Brain pericyte (primary cell): ENCODE measurements at places on chromosomes 3 and 15.

DNA sequence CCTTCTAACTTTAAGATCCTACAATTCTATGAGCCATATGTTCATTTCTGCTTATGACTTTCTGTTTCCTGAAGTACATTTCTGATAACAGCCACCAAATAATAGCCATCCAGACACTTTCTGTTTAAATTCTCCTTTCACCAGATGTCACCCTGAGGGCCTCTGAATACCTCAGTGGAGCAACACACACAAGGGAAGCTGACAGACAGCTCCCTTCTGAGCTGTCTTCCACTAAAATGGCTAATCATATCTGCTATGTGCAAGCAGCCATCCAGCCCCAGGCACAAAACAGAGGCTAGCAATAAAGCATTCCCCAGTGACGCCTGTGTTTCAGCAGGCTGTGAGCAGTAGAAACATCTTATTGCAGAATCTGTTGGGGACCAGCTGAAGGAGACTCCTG lies 666.6 kb upstream of the UBE2E2 start:
- no peak for DNase-seq

- no peak for DNase-seq
These were observed 26.4 kb downstream of the TYRO3 start for GRCh38 chr15:41585127-41586047.

DNA sequence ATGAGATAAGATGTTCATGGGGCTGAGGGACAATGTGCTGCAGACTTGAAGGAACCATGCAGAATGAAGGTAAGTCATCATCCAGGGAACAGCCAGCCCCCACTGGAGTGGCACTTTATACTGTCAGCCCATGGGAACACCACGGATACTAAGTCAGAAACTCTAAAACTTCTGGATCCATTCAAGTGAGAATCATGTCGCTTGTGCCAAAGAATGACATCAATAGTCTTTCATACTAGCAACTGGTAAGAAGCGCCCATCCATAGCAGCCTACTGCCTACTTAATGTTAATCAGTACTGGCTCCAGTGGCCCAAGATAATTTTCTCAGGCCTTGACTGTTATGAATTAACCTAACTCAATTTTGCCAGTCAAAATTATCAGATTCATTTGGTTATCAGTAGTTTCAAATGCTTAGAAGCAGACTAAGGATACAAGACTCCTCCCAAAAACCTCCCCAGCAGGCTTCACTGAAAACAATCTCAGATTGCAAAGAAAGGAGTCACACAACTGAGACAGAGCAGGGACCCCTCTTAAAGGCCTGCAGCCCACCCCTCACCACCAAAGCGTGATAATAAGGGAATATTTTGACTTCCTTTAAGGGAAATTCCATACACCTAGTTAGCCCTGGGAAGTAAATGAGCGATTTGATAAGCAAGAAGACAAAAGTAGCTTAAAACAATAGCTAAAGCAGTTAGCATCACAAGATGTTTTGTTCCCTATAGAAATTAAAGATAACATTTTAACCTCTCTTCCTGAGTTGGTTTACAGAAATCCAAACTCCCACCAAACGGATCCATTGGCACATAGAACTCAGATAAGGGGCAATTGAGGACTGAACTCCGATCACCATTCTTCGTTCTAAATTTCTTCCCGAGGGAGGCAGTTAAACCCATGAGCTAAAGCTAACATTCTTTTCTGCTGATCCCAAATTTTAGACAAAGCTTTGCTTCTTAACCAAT lies 98.8 kb downstream of the TGFBR2 start:
- no peak for DNase-seq

DNA sequence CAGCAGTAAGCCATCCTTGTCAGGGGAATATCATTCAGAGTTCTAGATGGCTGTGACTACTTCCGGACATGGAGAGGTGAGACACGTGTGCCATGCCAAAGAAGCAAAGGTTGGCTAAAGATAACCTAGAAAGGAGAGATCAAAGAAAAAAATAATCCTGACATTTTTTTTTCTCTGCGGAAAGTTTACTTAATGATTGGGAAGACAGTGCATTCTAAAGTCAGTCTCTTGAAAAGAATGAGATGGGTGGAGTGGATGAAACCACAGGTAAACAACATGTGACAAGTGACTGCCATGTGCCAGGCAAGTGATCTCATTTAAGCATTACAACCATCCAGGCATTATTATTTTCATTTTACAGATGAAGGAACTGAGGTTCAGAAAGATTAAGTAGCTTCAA lies 436.6 kb downstream of the SOX2 start:
- DNase-seq, result no peak

DNA sequence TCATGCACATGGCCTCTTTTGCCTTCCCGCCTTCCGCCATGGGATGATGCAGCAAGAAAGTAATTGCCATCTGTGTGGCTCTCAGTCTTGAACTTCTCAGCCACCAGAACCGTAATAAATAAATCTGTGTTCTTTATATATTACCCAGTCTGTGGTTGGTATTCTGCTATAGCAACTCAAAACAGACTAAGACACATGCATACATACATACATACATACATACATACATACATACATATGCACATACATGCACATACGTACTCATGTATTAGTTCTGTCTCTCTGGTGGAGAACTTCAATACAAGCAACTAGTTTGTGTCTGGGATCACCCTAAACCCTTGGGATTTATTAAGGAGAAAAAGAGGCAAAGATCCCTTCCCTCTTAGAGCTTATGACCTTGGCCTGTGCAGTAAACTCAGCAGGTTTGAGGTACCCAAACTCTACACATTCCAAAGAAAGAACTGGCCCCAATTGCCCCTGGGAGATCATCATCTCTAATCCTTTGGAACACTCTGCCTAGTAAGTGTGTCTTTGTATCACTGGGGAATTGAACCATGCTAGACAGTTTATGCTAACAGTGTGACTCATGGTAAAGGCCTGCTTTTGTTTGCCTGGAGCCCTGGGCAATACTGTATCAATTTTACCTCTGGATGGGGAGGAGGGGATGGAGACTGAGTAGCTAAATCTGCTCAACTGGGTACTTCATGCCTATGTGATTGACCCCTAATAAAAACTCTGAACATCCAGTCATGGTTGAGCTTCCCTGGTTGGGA lies 115.6 kb upstream of the LMCD1 start:
- no peak for DNase-seq
